ENCODE measurements at places on chromosomes 12 and 14. TPM values are rescaled to one million over a fixed set of nuclear protein-coding genes. Genes with fewer than 3 reads are reported as not detected.

LHX5 gene
- not detected for total RNA-seq

DNA sequence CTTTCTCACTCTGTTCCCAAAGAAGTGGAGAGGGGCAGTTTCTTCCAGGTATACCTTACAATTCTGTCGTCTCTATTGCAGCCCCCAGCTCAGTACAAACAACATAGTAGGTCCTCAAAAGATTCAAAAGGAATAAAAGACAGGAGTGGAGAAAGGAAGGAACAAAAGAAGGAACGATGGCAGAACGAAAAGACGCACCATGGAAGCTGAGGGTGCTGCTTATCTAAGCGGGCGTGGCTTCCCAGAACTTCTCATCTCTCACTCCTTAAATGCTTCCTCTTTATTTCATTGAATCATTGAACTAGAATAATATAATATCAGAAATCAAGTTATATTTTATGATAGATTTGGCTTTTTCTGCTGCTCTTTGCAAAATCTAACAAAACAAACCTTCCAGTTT is 13.7 kb upstream of the LTA4H start:
- no peaks in the 10 kb centered on the region for H3K27me3 ChIP-seq
- H3K36me3 ChIP-seq, result no peaks in the 10 kb centered on the region
- DNase-seq, result no peak
- peaks cover 36% of the 10 kb centered on the region for H3K4me1 ChIP-seq

GRCh38 chr12:101414533-101415119 is 7.1 kb upstream of the ARL1 start:
- H3K4me1 ChIP-seq, result no peaks in the 10 kb centered on the region
- no peak overlapping the region for H3K4me3 ChIP-seq
- peaks cover 22% of the 10 kb centered on the region for H3K27me3 ChIP-seq
- no peak for DNase-seq
- no peaks in the 10 kb centered on the region for H3K36me3 ChIP-seq
- no peak overlapping the region for H3K27ac ChIP-seq

GRCh38 chr12:76106631-76107030 is 22.1 kb upstream of the NAP1L1 start:
- no peak overlapping the region for H3K27ac ChIP-seq
- H3K4me1 ChIP-seq, result no peaks in the 10 kb centered on the region
- H3K36me3 ChIP-seq, result no peaks in the 10 kb centered on the region
- H3K27me3 ChIP-seq, result no peaks in the 10 kb centered on the region

SGPP1 gene
- 21.6 TPM for total RNA-seq

DNA sequence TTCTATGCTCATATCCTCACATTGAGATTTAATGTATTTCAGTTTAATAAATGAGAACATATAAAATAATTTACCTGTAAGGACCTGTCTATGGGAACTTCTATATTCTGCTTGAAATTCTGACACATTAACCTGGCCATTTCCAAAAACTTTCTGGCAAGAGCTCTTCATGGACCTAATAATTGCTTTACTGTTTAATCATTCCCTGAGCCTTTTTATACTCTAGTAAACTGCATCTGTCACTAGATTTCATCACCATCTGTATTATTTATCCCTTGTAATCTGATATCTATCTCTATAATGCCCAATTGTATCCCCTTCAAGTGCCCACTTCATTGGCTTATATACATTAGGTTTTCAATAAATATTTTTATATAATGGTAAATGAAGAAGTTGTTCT is 327.7 kb downstream of the RAD51B start:
- peaks cover 55% of the 10 kb centered on the region for H3K4me1 ChIP-seq
- H3K27me3 ChIP-seq, result no peaks in the 10 kb centered on the region
